Hepatic stellate cell (primary cell): ENCODE measurements at places on chromosomes 4 and X.
A peak's percentile ranks its signal among the peaks of the same experiment; 100 is the strongest.

GRCh38 chr4:187603093-187604025, 392.2 kb upstream of the ZFP42 start:
- peak; percentile 49 for DNase-seq

DNA sequence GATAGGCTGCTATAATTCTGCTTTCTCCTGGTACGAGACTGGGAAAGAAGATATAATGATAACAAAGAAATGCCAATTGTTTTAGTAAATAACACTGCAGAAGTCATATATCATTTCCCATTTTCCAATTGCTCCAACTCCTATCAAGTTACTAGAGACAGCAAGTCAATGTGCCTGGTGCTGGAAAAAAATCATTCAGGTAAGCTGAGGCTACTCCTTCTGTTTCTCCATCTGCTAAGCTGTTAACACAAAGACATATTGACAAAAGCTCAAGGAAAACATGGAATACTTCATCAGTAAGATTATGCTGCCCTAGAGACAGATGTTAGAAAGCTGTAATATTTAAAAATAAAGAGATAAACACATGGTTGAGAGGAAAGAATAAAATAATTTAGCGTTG, 10.0 kb downstream of the NAA11 start:
- DNase-seq, result no peak

GRCh38 chr4:145935253-145936141, 3.1 kb downstream of the ZNF827 start:
- no peak for DNase-seq

DNA sequence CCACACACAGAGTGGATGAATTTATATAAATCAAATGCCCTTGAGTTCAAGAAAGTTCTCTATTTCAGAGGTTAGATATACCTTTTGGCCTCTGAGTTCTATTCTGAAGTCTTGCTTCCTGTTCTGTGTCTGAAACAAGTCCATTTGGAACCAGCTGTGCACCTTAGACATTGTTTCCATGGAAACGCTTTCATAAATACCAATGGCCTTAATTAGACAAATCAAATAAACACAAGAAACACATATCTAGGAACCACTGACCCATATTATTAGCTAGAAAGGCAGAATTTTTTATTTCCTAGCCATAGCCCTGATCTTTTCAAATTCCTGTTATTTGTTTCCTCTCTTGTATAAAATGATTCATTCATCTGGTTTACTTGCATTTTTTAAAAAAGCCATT, 8.4 kb upstream of the C4orf54 start:
- no peak for DNase-seq

GRCh38 chr4:23897564-23898109, 7.8 kb upstream of the PPARGC1A start:
- DNase-seq, result no peak

GRCh38 chr4:137946453-137947174, 295.5 kb downstream of the SLC7A11 start:
- DNase-seq, result no peak

DNA sequence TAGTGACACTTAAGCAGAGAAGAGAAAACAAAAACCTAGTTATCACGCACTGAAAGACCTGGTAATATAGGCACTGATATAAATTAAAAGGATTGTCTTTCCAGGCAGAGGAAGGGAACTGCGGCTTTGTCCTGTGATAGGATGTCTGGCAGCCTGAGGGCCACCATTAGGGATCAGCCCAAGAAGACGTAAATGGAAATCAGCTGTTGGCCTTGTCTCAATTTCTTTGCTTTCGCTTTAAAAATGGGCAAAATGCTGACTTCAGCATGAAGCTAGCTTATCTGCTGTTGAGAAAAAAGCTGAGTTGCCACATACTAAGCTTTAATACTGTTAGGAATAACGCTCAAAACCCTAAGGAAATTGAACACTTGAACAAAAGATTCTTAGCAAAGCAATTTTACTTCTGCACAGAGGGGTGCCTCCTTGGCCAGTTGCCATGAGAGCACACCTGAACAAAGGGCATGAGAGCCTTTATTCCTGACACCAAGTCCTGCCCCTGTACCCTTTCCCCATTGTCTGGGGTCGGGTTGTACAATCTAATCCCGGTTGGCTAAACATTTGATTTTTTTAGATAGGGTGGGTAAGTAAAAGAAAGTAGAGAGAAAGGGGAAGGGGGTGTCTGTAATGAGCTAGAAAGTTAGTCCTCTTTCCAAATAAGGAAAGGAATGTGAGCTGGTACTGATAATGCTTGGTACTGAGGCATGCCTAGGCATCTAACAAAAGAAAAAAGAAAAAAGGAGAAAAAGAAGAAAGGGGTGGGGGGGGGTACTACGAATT, 85.1 kb upstream of the UCP1 start:
- DNase-seq, result peak; percentile 29

DNA sequence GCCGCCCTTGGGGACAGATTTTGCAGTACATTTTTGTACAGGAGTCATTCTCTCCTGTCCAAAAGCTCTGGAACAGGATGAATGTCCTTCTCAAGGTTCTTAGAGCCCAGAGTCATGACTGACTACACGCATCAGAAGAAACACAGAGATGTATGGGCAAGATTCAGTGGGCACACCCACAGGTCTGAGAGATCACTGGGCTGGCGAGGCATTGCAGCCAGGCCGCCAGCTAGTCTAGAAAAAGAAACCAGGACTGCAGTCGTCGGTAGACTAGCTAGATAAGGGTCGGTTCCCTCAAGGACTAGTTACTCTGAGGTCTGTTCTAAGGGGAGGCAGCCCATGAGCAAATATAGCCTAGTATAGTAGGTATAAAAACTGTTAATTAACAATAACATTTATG, 19.8 kb downstream of the GBA3 start:
- DNase-seq, result no peak

- no peak for DNase-seq
These were observed 117.1 kb downstream of the UNC5C start for GRCh38 chr4:95431678-95432077.

DNA sequence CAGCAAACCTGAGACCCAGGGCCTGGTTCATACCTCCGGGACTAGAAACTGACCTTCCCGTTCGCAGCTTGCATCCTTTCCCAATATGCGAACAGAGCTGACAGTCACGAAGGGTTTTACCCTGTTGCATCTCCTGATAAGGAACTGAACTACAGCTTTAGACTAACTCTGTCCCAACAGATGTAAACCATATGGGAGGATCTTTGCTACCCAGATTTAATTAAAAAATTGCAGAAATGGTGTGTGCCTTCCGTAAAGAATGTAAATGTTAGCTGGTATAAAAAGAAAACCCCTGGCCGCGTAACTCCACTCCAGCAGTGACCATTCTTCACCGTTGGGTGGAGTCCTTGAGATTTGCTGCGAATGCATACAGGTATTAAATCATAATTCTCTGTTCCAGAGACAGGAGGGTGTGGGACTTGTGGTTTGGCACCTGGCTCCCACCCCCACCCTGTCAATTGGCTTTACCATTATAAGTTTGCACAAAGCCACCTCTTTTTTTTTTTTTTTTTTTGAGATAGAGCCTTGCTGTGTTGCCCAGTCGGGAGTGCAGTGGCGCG, 40.6 kb upstream of the SORCS2 start:
- DNase-seq, result no peak

DNA sequence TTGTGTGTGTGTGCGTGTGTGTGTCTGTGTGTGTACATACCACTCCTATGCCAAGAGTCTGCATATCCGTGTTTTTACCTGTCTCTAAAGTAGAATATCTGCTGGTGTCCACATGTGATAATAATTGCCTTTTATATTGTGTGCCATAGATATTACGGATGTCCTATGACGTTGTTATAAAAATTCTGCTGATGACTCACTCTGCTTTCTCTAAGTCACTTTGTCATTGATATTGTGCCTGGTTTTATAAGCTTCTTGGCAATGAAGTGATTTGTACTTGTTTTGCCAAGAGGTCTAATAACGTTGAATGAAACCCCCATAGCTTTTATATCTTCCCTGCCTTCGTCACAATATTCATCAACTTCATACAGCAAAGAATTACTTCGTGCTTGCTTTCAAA, 102.6 kb upstream of the C1GALT1C1 start:
- DNase-seq, result no peak

- DNase-seq, result no peak
These were observed 18.0 kb downstream of the TBC1D9 start for GRCh38 chr4:140738139-140738538.

- DNase-seq, result peak; percentile 29
These were observed 186.1 kb upstream of the LNX1 start for GRCh38 chr4:53777244-53777984.
